Neural crest cell (in vitro differentiated cells): ENCODE measurements at places on chromosomes 5 and 9. TPM values are rescaled to one million over a fixed set of nuclear protein-coding genes. Genes with fewer than 3 reads are reported as not detected.

Gene ZDHHC21
- 13.2 and 13.8 TPM in 2 replicates for total RNA-seq

Gene GPR150
- 0.14 TPM in 1 of 2 replicates, not detected in the other for total RNA-seq

Gene DND1
- 4.2 and 4.6 TPM in 2 replicates for total RNA-seq

Gene NOTCH1
- total RNA-seq = 99.0 and 99.7 TPM in 2 replicates

Gene ZNF367
- total RNA-seq = 13.3 and 15.4 TPM in 2 replicates

Gene PCDHGA3
- 0.16 and 0.33 TPM in 2 replicates for total RNA-seq

Gene SV2C
- total RNA-seq = 0.33 and 0.66 TPM in 2 replicates

Gene UNC13B
- total RNA-seq = 56.9 and 58.0 TPM in 2 replicates

Gene CPEB4
- 11.0 and 11.3 TPM in 2 replicates for total RNA-seq

Gene SPIN1
- total RNA-seq = 76.3 and 77.6 TPM in 2 replicates
